ENCODE measurements at places on chromosomes 11 and 22. TPM values are rescaled to one million over a fixed set of nuclear protein-coding genes. Genes with fewer than 3 reads are reported as not detected.

The TCF20 gene
- 13.9 TPM for total RNA-seq

The FAM83F gene
- total RNA-seq, result not detected

GRCh38 chr22:30955153-30955552 is 13.4 kb downstream of the MORC2 start:
- no peak for DNase-seq

DNA sequence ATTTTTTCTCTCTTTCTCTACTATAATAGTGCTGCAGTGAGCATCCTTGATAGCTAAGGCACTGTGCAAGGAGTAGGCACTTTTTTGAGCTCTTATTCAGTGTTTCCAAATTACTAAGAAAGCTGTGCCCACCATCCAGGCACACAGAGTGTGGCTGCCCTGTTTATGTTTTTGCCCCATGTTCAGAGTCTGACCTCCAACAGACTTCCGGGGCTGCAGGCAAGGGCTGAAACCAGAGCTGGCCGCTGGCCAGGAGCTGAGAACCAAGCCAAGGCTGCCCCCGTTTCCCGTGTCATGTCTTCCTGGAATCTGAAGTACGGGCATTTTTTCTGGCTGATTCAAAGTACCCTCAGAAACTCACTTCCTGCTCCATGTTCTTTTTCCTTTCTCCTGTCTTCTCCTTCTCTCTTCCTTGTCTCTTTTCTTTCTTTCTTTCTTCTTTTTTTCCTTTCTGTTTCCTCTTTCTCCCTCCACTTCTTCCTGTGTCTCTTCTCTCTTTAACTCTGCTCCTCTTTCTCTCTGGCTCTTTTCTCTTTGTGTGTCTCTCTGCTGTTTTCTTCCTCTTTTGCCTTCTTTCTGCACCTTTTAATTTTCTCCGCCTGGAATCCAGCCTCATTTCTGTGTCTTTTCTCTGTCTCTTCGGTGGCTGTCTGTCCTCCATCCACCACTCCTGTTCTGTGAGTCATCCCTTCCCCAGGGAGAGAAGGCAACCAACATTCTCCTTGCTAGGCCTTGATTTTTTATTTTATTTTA is 17.0 kb upstream of the KCTD14 start:
- peak; percentile 93 for DNase-seq

DNA sequence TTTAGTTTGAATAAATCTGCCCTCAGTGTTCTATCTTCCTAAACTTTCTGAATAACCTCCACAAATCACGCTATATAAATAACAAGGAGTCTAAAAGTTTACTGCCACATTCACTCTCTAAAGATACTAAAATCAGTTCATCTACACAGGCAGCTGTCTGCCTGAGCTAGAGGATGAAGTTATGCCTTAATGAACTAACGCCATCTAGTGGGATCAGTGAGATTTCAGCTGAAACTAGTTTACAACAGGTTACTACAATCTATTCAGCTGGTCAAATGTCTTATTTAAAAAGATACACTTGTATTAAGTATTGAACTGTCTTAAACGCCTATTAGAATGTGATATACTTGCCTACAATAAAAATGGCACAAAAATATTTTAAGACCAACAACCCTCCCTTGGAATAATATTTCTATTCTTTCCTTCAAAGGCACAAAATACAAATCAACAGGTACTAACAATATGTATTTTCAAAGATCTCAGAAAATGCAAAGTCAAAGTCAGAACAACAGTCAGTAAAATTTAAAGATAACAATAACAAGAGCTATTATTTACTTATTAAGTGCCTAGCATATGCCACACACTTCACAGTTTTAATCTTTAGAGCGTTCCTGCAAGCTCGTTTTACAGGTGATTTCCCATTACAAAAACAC is 84.1 kb downstream of the LARGE2 start:
- DNase-seq, result peak; percentile 62
